ENCODE measurements at places on chromosomes 2 and 18.

GRCh38 chr2:65549257-65549627 is 116.8 kb upstream of the SPRED2 start:
- DNase-seq, result no peak

GRCh38 chr18:926946-927345 is 22.3 kb downstream of the ADCYAP1 start:
- DNase-seq, result no peak

GRCh38 chr2:148501545-148501944 is 143.0 kb upstream of the EPC2 start:
- no peak for DNase-seq

- no peak for DNase-seq
Measured at GRCh38 chr2:186907897-186908296, 58.9 kb upstream of the ZSWIM2 start.

DNA sequence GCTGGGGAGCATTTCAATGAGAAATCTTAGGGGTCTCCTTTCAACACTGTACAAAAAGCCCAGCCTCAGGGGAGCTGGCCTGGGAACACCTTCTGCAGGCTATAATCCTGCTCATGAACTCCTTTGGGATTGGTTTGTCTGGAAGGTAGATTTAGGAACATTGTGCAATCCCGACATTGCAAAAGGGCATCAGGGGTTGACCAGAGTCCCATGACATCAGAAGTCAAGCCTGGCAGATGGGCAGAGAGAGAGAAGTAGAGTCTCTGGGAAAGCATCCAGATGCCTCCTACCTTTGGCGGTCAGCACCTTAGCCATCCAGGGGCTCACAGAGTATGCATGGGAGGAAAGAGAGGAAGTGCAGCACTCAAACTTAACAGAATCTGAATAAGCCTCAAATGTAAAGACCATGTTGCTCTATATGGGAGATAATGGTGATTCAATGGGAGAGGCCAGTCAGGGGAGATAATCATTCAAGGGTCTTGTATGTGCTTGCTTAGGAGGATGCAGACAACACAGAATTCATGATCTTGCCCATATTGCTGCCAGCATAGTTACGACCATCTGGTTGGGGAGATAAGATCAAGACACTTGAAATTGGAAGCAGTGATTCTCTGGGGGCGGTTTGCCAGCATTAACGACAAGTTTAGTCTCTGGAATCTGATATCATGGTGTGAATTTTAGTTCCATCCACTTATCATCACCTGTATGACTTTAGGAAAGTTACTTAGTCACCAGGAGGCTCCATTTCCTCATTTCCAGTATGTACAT is 58.3 kb upstream of the UPP2 start:
- no peak for DNase-seq

GRCh38 chr2:188189356-188189755 is 102.3 kb upstream of the GULP1 start:
- DNase-seq, result no peak

Measured in NCI-H1930 (cell line).